ENCODE measurements at places on chromosomes 3 and 15. TPM values are rescaled to one million over a fixed set of nuclear protein-coding genes. Genes with fewer than 3 reads are reported as not detected.

DNA sequence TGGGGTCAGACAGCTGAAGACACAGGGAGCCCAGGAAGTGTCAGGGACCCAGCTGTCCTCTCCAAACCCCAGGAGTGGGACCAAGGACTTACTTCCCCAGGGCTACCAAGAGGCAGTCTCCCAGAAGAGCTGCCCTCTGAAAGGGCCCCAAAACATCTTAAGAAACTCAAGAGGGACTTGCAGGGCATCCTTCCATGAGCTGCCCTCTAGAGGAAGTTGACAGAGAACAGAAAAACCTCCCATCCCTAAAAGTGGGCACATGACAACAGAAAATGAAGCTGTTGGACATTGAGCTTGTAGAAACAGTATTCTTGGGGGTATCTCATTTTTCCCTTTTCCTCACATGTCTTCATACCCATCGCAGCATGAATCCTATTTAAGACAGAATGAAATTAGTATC, 58.9 kb downstream of the MECOM start:
- H3K4me3 ChIP-seq = no peak overlapping the region
- no peaks in the 10 kb centered on the region for H3K36me3 ChIP-seq
- no peaks in the 10 kb centered on the region for H3K4me1 ChIP-seq

- no peak for DNase-seq
- H3K4me3 ChIP-seq = no peak overlapping the region
- no peak overlapping the region for H3K27ac ChIP-seq
- peaks cover 15% of the 10 kb centered on the region for H3K4me1 ChIP-seq
- no peaks in the 10 kb centered on the region for H3K27me3 ChIP-seq
- H3K36me3 ChIP-seq = no peaks in the 10 kb centered on the region
These were observed 28.0 kb upstream of the SLCO2A1 start for GRCh38 chr3:134057654-134058110.

DNA sequence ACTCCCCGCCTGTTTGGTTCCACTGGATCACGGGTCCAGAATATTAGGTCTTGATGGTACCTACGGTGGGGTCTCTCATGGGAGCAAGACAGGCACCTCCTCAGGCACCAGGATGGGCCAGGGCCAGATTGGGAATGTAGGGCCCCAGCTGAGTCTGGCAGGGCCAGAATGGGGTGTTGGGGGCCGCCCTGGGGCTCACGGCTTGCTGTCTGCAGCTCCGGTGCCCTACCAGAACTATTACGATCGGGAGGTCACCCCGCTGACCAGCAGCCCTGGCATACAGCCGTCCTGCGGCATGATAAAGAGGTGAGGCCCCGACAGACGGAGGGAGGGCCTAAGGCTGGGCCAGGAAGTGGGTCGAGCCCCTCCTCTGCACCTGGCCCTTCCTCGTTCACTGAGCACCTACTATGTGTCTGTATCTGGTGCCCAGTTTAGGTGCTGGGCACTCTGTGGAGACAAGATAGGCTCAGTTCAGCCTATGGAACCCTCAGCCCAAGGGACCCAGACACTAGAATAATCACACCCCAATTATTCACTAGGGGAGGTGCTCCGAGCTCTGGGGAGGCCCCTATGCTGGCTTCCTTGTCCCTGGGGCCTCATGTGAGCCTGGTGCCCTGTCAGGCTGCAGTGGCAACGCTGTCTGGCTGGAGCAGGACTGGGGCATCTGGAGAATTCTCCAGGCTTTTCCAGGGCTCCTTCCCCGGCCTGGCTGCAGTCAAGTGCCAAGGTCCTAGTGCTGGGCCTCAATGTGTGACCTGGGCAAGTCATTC, 37.9 kb downstream of the PSTPIP1 start:
- DNase-seq = no peak
- H3K27ac ChIP-seq = no peak overlapping the region
- H3K27me3 ChIP-seq = no peaks in the 10 kb centered on the region
- H3K36me3 ChIP-seq = no peaks in the 10 kb centered on the region

DNA sequence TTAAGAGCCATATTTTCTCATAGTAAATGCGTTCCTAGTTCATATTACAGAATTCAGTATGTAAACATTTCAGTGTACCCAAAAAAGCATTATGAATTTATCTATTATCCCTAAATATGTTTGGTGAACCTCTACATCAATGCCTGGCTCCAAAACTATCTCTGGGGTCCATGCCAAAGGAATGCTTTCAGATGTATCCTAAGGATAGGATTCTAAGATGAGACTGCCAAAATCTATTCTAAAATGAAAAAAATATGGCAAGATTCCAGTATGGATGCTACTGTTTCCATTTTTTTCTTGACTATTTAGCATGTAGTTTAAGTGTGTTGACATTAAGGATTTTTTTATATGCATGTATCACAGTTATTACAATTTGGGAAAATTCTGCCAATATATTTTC, 18.8 kb downstream of the EIF5A2 start:
- no peaks in the 10 kb centered on the region for H3K4me1 ChIP-seq
- no peak overlapping the region for H3K27ac ChIP-seq
- no peaks in the 10 kb centered on the region for H3K36me3 ChIP-seq
- no peak overlapping the region for H3K4me3 ChIP-seq
- DNase-seq = no peak
- H3K27me3 ChIP-seq = no peaks in the 10 kb centered on the region

- no peaks in the 10 kb centered on the region for H3K27me3 ChIP-seq
- no peak overlapping the region for H3K27ac ChIP-seq
- no peak overlapping the region for H3K4me3 ChIP-seq
- H3K36me3 ChIP-seq = no peaks in the 10 kb centered on the region
- peak; percentile 28 for DNase-seq
- H3K4me1 ChIP-seq = peaks cover 3% of the 10 kb centered on the region
These were observed 6.2 kb upstream of the TIPARP start for GRCh38 chr3:156668073-156668763.

- no peaks in the 10 kb centered on the region for H3K27me3 ChIP-seq
- DNase-seq = no peak
- no peak overlapping the region for H3K4me3 ChIP-seq
- H3K4me1 ChIP-seq = peaks cover 10% of the 10 kb centered on the region
These were observed 38.0 kb downstream of the CBLB start for GRCh38 chr3:105830836-105831235.

GRCh38 chr15:22956257-22956977, 23.8 kb downstream of the CYFIP1 start:
- H3K36me3 ChIP-seq = no peaks in the 10 kb centered on the region
- H3K4me3 ChIP-seq = no peak overlapping the region
- DNase-seq = no peak
- H3K4me1 ChIP-seq = peaks cover 7% of the 10 kb centered on the region
- no peak overlapping the region for H3K27ac ChIP-seq
- H3K27me3 ChIP-seq = no peaks in the 10 kb centered on the region

- no peaks in the 10 kb centered on the region for H3K36me3 ChIP-seq
- H3K4me3 ChIP-seq = peak overlapping the region; percentile 26
- peaks cover 42% of the 10 kb centered on the region for H3K4me1 ChIP-seq
- peak overlapping the region; percentile 99 for H3K27ac ChIP-seq
- H3K27me3 ChIP-seq = no peaks in the 10 kb centered on the region
These were observed 79.0 kb downstream of the IGF1R start for GRCh38 chr15:98727115-98728040.

GRCh38 chr3:149441642-149442041, 32.9 kb upstream of the TM4SF4 start:
- H3K27me3 ChIP-seq = no peaks in the 10 kb centered on the region
- peak overlapping the region; percentile 41 for H3K27ac ChIP-seq
- H3K4me3 ChIP-seq = no peak overlapping the region
- DNase-seq = no peak
- peaks cover 21% of the 10 kb centered on the region for H3K4me1 ChIP-seq

- H3K4me1 ChIP-seq = peaks cover 3% of the 10 kb centered on the region
- H3K27me3 ChIP-seq = no peaks in the 10 kb centered on the region
- H3K4me3 ChIP-seq = no peak overlapping the region
- no peaks in the 10 kb centered on the region for H3K36me3 ChIP-seq
These were observed 223.6 kb upstream of the TBL1XR1 start for GRCh38 chr3:177420651-177421480.

DNA sequence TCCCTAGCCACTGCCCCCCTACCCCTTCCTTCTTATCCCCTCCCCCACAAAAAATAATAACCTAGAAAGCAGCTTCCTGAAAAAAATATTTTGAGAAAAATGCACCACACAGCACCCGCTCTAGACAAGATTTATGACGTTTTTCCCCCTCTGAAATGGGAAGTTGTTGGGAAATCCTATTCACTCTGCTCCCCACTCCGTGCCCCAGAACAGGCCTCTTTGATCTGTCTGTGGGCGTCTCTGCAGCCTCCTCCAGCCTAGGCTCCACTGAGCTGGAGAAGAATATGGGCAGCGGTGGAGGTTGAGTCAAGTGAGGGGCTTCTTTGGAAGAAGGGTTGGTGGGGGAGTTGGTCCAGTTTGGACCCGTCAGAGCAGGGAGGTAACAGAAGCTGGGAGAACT, 28.5 kb upstream of the POLG start:
- H3K27ac ChIP-seq = no peak overlapping the region
- no peak for DNase-seq
- no peaks in the 10 kb centered on the region for H3K36me3 ChIP-seq
- no peaks in the 10 kb centered on the region for H3K4me1 ChIP-seq
- no peak overlapping the region for H3K4me3 ChIP-seq

Gene TMEM266
- total RNA-seq = 0.36 TPM

Gene ZBTB20
- 21.4 TPM for total RNA-seq

Gene OIP5
- 1.7 TPM for total RNA-seq

Gene IL17RB
- 0.16 TPM for total RNA-seq

Gene CD86
- not detected for total RNA-seq

Gene SLC30A4
- total RNA-seq = 6.8 TPM
